Midbrain (tissue), 1 donor: ENCODE measurements at places on chromosomes 1 and 21.
A peak's percentile ranks its signal among the peaks of the same experiment; 100 is the strongest.

DNA sequence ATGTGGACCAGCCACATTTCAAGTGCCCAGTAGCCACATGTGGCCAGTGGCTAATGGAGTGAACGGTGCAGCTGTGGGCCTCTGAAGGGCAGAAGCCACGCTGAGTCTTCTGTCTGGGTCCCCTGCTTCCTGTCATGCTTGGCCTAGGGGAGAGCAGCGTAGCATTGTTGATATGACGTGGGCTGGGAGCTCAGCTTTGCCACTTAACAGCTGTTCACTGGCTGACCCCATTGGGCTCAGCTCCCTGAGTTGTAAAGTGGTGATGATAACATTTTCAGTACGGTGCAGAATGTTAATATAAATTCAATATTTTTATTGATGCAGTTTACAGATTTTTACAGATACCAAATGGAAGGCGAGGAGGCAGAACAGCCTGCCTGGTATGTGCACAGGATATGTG lies 4.5 kb downstream of the PODN start:
- DNase-seq: no peak

DNA sequence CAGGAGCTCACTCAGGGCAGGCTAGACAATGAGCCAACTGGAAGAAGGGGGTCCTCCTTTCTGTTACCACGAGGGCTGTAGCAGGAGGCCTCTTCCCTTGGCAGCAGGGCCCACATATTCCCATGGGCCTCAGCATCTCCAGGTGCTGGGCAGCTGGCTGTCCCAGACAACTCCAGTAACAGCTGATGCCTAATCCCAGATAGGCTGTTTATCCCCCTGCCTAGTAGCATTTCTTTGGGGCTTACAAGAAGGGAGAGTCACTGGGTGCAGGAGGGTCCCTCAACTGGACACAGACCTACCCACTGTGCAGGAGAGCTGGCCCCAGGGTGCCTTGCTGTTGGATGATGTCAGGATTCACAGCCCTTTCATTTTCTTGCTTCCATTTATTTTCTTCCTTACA lies 278.2 kb downstream of the DSCAM start:
- DNase-seq: no peak

DNA sequence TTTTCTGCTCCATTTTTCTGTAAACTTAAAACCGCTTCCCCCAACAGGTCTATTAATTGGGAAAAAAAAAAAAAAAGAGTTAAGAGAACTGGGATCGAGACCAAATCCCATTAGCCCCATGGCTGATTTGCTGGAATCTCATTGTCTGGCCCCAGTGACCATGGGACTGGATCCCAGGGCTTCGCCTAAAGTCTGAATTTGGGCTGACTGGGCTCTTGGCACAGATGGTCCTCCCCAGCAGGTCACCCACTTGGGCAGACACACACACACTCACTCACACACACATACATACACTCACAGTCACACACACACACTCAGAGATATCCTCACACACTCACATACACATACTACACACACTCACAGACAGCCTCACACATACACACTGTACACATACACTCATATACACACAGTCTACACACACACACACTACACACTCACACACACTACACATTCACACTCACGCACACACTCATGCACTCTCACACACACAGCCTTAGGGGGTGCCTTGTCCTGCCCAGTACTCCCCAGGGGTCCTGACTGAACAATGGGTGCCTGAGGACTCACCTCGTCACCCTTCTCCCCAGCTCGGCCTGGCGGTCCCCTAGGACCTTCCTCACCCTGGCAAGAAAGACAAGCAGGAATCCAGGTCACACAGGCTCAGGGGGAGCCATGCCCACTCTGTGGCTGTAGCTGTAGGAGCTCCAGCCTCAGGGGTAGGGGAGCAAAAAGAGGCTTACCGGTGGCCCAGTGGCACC lies 7.5 kb downstream of the COL9A2 start:
- DNase-seq: peak; percentile 42

DNA sequence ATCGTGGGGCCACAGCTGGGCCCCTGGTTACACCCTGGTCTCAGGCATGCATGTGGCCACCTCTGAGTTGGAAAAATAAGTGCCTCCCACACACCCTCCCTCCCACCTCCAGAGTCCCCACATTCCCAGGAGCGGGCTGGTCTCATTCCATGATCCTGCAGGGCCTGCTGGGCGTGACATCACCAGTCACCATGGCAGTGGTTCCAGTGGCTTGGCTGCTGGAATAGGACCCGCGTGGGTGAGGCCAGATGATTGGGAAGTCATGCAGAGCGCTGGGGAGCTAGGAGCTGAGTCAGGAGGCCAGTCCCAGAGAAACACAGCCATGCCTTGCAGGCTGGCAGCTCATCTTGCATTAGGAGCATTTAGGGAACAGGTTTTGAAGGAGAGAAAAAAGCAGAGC lies 125.4 kb upstream of the TMEM51 start:
- peak; percentile 37 for DNase-seq

DNA sequence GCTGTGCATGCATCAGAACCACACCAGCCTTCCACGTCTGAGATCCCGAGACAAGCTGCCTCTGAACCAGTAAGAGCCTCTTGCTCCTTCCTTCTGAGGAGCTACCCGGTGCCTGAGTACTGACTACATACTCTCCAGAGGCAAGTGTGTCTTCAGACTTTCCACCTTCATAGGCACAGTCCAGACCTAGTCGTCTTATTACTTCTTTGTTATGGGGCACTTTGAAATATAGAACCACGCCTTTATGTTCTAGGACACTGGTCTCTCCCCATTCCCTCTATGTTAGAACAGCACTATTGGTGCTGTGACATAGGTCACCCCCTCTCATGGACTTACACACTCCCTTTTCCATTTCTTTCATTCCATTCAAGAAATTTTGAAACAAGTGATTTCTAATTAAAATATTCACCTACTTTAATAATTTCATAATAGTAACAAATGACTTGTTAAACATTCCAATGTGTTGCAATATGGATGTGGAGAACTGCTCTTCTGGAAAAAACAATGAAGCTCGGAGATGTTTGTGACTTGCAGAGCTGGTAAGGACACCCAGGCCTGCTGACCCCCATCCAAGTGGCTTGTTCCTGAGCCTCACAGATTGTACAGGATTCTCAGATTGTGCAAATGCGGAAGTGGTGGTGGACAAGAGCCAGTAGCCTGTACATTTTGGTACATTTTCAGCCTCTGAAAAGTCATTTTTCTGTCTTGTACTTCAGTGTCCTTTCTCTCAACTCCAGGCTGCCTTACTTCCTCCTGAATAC lies 76.1 kb upstream of the SIPA1L2 start:
- DNase-seq: no peak

GRCh38 chr1:64826991-64827390 lies 82.1 kb downstream of the RAVER2 start:
- DNase-seq: no peak

DNA sequence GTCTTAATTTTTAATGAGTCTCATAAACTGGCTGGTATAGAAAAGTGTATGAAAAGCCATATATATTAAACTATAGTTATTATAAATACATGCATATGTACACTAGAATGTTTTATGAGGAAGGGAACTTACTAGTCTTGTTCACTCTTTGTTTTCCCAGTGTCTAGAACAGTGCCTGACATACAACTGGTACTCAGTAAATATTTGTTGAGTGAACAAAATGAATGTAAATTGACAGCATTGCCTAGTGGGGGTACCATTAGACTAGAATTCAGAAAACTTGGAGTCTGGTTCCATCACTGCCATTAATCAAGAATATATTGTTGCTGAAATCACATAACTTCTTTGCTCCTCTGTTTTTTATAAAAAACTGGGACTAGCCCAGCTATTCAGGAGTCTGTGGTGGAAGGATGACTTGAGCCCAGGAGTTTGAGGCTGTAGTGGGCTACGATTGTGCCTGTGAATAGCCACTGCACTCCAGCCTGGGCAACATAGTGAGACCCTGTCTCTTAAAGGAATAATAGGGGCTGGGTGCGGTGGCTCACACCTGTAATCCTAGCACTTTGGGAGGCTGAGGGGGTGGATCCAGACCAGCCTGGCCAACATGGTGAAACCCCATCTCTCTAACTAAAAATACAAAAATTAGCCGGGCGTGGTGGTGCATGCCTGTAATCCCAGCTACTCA lies 51.1 kb downstream of the NFIA start:
- no peak for DNase-seq

GRCh38 chr1:150152182-150152536 lies 2.4 kb downstream of the PLEKHO1 start:
- no peak for DNase-seq

- DNase-seq: no peak
Observed at GRCh38 chr1:236159704-236160539, 17.6 kb downstream of the GPR137B start.

GRCh38 chr1:244362476-244362875 lies 89.2 kb downstream of the ADSS2 start:
- no peak for DNase-seq

DNA sequence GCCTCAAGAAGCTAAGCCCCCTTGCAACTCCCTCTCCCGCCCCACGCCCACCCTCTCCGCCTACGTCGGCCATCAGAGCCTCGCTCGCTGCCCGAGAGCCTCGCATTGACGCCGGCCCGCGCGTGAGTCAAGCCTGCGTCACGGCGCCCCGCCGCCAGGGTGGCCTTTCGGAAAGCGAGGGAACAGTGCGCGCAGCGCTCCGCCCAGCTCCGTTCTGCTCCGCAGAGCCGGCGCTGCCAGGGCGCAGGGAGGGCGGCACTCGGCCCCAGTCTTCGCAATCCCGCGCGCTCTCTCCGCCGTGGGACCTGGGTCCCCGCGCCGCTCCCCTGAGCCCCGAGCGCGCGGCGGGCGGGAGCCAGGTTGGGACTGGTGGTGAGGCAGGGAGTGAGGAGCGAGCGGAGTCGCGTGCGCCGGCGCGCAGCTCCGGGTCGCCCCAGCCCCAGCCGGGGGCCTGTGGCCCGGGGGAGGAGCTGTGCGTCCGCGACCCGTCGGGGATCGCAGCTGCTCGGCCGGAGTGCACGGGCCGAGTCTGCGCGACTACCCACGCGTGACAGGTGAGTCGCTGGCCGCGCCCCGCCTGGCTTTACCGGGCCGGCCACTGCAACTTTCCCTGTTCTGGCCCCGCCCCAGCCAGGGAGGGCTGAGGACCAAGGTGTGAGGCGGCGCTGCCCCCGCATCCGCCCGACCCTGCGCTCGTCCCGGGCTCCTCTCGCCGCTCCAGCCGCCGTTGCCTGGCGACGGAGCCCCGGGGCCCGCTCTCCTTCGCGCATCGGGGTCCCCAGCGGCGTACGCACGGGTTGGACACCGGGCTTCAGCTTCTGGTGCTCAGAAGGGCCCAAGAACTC lies at the start of gene SLC6A17:
Gene SLC6A17, plus strand, starts transcription at position 165 of the 845 bp plus-strand sequence. CDS start 16,436 bp downstream, outside the sequence.
- DNase-seq: no peak

- DNase-seq: no peak
Observed at GRCh38 chr1:231629132-231629531, 2.5 kb downstream of the DISC1 start.

GRCh38 chr1:167472752-167473521 lies 45.4 kb downstream of the CD247 start:
- no peak for DNase-seq

- no peak for DNase-seq
Observed at GRCh38 chr1:200152336-200152735, 124.8 kb downstream of the NR5A2 start.

DNA sequence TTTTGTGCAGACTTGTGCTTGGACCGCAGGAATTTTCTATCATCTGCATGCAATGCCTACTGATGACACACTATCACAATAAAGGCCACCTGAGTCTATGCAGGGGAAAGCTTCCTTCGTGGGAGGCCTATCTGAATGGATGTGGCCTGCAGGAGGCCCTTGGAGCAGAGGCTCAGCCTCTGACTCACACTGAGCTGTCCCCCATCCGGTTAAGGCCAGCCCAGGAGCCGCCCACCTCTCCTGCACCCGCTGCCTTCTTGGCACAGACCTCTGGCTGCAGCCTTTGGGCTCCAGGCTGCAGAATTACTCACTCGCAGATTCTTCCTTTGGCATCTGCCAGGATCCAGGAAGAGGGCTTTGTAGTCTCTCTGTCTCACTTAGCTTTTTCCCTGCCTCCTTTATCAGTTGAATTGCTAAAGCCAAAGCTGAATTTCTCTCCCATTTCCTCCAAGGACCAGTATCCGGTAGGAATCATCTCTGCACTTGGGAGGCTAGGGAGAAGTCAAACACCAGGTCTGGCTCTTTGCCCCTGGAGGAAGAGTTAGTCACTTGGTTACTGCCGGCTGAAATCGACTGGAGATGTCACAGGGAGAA lies 65.1 kb upstream of the JUN start:
- no peak for DNase-seq

- DNase-seq: no peak
Observed at GRCh38 chr1:10509809-10510509, 35.2 kb downstream of the PEX14 start.

- peak; percentile 43 for DNase-seq
Observed at GRCh38 chr1:204263254-204263910, 49.6 kb upstream of the GOLT1A start.

DNA sequence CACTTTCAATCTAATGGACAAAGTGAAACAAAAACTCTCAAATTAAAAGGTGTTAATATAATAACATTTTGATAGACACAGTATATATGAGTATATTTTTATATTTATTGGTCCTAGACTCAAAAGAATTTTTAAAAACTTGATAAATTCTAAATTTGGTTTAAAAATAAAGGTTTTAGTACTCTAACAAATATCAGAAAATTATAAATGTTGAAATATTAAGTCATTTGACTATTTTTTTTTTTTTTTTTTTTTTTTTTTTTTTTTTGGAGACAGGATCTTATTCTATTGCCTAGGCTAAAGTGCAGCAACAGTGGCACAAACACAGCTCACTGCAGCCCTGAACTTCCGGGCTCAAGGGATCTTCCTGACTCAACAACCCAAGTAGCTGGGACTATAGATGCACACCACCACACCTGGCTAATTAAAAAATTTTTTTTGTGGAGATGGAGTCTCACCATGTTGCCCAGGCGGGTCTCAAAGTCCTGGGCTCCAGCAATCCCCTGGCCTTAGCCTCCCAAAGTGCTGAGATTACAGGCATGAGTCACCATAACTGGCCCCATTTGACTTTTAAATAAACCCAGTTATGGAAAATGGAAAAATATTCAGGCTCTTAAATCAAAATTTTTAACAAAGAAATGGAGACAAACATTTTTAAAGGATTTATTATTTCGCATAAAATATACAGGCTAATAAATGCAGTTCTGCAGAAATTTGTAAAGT lies 60.8 kb upstream of the RBM34 start:
- DNase-seq: no peak

GRCh38 chr1:97680894-97681293 lies 239.9 kb downstream of the DPYD start:
- DNase-seq: no peak

DNA sequence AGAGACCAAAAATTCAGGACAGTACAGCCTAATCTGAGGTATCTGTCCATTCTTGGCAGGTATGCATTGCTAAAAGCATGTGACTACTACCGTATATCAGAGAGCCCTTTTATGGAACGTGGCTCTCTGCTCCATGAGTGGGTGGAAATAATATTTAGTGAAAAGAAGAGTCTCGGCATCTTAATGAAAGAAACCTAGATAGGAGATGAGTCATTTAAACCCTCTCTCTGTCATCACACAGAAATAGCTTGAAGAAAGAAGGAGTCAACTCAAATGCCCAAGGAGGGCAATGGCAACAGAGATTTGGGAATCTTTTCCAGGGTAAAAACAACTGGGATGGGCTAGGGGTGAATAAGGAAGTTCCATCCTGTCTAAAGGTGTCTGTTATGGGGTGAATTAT lies 528.2 kb downstream of the SMYD3 start:
- no peak for DNase-seq

- peak; percentile 76 for DNase-seq
Observed at GRCh38 chr1:7783178-7783711, 846 bp upstream of the PER3 start.
